Fibroblast of skin of back (primary cell): ENCODE measurements at places on chromosomes 11 and 22.

DNA sequence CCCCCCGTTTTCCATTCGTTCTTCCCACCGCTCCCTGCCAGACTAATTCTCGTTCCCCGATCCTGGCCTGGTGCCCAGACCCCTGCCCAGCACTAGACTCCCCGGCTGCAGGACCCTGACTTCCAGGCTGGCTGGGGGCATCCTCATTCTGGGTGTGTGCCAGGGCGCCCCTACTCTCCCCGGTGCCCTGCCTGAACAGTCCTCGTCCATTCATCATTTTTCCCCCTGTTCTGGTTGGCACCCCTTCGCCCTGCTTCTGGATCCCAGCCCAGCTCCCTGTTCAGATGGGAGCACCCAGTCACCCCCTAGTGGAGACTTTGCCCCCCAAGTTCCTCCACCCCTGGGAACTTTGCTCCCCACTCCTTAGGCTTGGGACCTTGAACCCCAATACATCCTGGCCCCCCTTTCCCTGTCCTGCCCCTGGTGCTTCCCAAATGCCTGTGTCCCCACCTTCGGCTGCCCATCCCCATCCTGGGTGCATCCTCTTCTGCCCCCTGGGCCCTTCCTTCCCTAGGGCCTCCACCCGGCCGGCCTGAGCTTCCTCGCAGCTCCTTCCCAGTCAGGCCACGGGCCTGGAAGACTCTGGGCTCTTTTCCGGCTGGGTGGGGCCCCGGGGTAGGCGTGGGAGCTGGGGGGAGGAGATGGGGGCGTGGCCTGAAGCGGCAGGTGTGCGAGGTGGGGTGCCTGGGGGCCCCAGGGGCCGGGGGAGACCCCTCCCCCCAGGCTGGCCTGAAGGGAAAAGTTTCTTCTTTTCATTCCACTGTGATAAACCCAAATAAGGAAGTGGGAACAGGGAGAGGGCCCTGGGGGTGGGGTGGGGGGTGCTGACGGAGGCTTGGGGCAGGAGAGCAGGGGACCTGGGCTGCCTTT, 908 bp downstream of the PLCB3 start:
- peak; percentile 44 for DNase-seq

DNA sequence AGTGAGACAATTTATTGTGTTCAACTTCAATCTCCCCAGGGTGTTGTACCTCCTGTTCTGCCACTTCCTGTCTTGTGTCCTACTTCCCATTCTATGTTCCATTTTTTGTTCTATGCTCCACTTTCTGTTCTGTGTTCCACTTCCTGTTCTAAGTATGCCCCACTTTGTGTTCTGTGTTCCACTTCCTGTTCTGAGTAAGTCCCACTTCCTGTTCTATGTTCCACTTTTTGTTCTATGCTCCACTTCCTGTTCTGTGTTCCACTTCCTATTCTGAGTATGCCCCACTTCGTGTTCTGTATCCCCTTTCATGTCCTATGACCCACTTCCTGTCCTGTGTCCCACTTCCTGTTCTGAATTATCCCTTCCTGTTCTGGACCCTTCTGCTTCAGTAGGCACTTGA, 732.7 kb downstream of the TBC1D22A start:
- DNase-seq: no peak

- peak; percentile 15 for DNase-seq
These were observed 29.0 kb upstream of the API5 start for GRCh38 chr11:43282607-43283440.

GRCh38 chr11:67382276-67383136, 9.1 kb upstream of the CLCF1 start:
- DNase-seq: peak; percentile 77

DNA sequence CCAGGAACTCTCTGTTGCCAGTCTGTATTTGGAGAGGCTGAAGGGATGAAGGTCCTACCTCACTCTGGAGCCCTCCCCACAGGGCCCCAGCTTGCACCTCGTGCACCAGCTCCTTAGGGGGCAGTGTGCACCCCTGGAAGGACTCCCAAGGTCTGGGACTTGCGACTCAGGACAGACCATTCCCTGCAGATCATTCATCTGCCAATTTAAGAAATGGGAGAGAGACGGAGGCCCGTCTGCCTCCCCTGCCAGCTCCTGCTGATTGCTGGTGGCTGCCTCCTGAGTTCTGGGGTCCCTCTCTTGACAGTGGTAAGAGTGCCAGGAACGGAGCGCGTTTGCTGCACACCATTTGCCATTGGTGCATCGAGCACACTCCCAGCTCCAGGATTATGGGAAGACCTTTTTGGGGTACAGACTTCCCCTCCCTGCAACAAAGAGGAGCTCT, 27.4 kb upstream of the MALAT1 start:
- DNase-seq: peak; percentile 80
